ENCODE measurements at places on chromosomes 3 and 15.

GRCh38 chr3:124883766-124884473 lies 3.2 kb downstream of the ITGB5 start:
- DNase-seq: no peak

GRCh38 chr3:178140531-178141304 lies 395.5 kb upstream of the KCNMB2 start:
- DNase-seq: no peak

- DNase-seq: no peak
Observed at GRCh38 chr15:53166684-53167201, 376.6 kb upstream of the ONECUT1 start.

DNA sequence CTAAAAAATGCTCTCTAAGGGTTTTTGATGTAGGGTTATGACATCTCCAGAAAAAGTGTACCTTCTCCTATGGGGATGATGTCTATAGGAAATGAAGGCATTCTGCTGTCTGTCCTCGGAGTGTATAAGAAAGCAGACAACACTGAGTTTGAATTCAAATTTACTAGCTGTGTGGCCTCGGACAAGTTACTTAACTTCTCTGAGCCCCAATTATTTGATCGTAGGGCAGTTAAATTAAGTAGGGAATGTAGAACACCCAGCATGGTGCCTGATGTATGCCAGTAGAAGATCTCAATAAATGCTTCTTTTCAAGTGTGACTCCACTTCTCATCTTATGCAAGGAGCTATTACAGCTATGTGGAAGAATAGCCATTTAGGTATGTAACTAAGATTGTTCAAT lies 184.6 kb downstream of the CPNE4 start:
- no peak for DNase-seq

DNA sequence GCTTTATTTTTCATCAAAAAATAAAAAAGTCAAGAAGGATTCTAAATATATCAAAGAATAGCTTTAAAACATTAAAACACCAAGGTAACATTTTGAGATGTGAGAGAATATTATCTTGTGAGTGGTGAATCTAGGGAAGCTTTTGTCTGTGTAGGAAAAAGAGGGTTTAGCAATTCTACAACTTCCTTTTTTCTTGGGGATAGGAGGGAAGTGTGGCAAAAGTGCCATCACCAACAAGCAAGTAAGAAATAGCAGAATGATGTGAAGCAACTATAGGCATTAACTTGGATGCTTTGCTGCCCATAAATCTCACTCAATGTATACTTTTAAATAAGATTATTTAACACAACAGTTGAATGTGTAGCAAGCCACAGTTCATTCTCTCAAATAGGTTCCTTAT lies 57.8 kb upstream of the SUCLG2 start:
- DNase-seq: no peak

- no peak for DNase-seq
Observed at GRCh38 chr3:13174803-13175135, 101.5 kb upstream of the IQSEC1 start.

DNA sequence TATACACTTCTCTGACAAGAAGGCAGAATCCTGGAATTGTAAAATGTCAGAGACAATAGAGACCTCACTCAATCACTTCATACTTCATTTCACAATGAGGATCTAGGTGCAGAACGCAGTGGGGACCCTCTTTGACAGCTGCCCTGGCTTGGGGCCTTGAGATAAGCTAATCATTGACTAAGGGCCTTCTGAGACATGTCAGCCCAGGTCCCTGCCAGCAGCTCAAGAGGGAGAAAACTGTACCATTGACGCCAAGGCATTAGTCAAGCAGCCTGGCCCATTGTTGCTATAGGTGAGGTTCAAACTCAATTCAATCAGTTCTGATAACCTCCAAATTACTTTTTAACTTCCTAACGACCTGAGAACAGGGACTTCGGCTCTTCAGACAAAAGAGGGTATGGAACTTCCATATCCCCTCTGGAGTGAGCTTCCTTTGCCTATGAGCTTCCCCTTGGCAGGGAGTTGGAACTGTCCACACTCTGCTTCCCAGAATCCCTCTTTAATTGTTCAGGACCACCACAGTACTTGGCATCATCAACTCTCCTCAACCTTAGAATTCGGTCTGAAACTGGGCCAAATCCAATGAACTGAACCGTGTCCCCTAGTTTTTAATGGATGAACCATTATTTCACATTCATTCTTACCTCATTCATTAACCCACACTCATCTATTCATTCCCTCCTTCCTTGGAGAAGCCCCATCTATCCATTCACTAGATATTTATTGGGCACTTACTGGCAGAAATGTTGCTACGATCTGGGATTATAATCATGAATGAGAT lies 1.5 kb upstream of the CYP8B1 start:
- no peak for DNase-seq

- DNase-seq: no peak
Observed at GRCh38 chr3:165451371-165452070, 255.3 kb upstream of the SLITRK3 start.

DNA sequence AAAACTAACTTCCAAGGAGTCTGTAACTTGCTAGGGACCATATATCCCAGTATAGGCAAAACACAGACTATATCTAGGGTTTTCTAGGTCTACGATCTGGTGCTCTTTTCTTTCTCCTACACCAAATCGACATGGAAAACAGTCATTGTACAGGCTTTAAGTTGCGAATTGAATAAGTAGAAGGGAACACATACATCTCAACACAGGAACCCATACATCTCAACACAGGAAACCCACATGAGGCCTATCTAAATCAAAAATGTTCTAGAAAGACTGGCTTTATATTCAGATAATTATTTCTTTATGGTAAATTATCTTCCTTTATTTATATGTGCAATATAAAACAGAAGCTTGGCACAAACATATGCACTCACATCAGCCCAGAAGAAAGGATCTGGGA lies 126.6 kb downstream of the ADAM10 start:
- DNase-seq: no peak

GRCh38 chr3:197728487-197728886 lies 8.2 kb downstream of the RUBCN start:
- DNase-seq: no peak

DNA sequence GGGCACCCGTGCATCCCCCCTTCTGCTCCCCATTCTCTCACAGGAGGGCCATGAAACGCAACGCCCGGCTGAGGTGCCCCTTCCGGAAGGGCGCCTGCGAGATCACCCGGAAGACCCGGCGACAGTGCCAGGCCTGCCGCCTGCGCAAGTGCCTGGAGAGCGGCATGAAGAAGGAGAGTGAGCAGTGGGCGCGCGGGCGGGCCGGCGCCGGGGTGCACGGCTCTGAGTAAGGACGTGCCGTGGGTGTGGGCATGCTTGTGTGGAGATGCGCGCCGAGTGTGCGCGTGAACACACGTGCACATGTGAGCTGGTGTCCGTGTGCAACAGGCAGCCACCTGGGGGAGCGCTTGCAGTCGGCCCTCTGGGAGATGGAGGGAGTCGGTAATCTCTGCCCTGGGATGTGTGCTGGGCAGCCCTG lies 28.1 kb downstream of the NR1I2 start:
- no peak for DNase-seq

DNA sequence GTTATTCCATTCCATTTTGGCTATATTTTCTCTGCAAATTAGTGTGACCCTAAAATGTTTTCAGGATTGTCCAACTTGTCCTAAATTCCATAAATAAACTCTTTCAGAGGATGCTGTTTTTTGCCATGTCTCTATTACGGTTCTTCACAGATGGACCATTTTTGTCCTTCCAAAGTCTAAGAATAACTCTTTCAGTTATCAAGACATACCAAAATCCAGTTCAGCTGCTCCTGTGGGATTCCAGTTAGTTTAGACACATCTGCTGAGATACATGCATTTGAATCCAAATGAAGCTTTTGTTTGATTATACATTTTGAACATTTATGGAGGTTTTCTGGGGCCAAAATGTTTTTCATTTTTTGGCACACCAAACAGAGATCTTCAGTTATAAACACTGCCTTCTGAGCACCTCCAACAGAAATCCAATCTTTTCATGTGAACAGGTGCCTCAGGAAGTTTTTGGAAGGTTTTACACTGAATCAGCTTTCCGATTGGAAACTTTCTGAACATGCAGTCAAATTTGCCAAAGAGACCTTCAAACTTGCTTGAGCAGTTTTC lies 80.7 kb downstream of the TIGIT start:
- DNase-seq: no peak

GRCh38 chr3:197132916-197133530 lies 103.4 kb upstream of the MELTF start:
- no peak for DNase-seq

DNA sequence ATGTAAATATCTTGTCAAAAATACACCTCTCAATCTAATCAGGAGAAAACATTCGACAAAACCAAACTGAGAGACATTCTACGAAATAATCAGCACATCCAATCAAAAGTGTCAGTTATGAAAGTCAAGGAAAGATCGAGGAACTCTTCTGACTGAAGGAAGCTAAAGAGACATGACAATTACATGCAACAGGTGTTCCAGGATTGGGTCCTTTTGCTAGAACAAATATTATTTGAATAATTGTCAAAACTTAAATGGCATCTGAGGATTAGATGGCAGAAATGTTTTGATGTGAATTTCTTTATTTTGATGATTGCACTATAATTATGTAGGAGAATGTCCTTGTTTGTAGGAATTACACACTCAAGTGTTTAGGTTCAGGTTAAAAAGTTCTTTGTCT lies 124.1 kb upstream of the HES1 start:
- no peak for DNase-seq

- DNase-seq: no peak
Observed at GRCh38 chr15:71109905-71110304, 5.4 kb upstream of the THSD4 start.

DNA sequence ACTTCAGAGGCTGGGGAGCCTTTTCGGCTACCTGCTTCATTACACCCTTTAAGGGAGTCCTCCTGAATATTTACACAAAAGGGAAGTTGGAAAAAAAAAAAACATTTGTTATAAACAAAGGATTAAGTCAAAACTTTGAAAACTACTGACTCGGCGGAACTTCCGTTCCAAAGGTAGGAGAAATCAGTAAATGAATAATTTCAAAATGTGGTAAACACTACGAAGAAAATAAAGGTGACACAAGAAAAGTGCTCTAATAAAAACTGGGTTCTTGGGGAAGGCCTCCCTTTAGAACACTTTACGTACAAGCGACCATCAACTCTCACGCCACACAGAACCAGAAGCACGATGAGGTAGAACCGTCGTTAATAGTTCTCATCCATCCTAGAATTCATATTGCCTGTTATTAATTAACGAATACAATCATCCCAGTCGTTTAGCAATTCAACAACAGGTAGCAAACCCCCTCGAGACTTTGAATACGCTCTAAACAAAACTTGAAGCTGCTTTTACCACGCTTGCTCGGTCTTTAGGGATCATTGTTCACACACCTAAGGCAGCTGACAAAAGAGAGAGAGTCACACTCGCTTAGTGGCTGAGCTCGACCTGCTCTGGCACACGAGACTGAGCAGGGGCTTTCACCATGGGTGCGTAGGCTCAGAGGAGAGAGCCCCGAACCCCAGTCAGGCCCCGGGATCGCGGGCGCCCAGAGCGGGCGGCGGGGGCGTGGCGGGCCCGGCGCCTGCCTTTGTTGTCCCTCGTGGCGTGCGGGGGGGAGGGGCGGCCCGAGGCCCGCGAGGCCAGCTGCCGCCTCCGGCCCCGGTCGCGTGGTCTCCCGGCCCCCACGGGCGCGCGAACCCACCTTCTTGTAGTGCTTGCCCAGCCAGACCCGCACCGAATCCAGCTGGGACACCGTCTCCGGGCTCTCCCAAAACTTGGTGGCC lies 680 bp downstream of the SMARCC1 start:
- peak; percentile 26 for DNase-seq

- no peak for DNase-seq
Observed at GRCh38 chr15:100869151-100869999, 10.3 kb upstream of the ALDH1A3 start.

GRCh38 chr3:43162230-43163084 lies 56.6 kb upstream of the POMGNT2 start:
- no peak for DNase-seq

GRCh38 chr3:14223595-14223994 lies 45.0 kb downstream of the LSM3 start:
- DNase-seq: no peak

DNA sequence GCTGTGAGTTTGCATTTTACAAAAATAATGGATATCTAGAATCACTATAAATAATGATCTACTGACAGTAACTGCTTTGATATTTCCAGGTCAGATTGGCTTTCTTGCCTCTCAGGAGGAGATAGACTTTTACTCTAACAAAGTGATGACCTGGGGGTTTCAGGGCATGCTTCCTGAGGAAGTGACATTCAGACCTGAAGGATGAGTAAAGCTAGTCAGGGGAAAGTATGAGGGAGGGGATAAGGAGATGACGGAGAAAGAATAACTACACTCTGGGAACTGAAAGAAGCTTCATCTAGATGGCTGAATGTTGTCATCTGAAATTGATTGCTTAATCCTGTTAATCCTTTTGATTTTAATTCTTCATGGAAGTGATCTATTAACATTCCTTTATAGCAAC lies 32.2 kb downstream of the ARMC8 start:
- DNase-seq: no peak

DNA sequence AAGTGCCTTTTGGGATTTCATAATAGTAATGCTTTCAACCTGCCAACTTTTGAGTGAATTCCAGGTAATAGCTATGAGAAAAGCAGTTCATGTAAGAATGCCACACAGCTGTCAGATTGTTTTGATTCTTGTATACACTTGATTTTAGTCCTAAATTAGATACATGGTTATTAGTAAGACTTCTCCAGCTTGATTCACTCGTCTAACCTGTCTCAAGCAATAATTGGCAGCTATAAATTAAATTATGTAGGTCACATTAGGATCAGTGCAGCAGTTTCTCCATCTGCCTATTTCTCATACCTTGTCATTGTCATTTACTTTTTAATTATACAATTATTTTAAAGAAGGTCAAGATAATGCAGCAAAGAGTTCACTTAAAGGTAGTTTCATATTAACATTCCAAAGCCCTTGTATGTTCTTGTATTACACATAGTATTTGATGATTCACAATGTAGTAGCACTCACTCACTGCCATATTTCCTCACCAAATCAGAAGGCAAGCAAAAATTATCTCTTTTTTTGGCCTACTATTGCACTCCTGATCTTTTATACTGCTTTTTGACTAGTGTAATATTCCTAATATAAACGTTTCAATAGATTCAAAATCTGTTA lies 10.9 kb upstream of the CRYBG3 start:
- DNase-seq: no peak

GRCh38 chr3:159045279-159045885 lies 243.5 kb downstream of the MFSD1 start:
- peak; percentile 49 for DNase-seq

GRCh38 chr3:134094491-134094890 lies 64.8 kb upstream of the SLCO2A1 start:
- DNase-seq: no peak

DNA sequence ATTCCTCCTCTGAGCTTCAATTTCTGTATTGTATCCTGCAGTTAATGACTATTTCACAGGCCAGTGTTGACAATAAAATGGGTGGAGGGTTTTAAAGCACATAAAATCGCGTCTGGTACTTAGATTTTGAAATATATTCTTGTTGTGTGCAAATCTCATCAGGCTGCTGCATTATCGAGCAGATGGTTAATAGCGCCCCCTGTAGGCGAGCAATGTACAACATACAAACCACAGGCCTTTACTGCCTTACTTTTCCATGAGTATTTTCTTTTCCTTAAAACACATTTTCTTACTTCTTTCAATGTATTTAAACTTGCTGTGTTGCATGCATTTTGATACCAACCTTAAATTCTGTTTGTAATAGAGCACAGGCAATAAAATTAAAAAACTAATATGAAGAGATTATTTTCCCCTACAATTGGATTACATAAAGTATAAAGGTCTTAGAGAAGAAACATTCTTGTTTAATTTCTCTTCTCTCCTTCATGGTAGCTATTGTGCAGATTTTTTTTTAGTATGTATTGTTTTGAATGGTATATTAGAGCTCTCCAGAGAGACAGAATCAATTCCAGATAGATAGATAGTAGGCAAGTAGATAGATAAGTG lies 608.4 kb downstream of the CADM2 start:
- no peak for DNase-seq

- DNase-seq: no peak
Observed at GRCh38 chr15:58465866-58466517, 34.2 kb downstream of the LIPC start.
